ENCODE measurements at places on chromosomes 3 and 15. TPM values are rescaled to one million over a fixed set of nuclear protein-coding genes. Genes with fewer than 3 reads are reported as not detected.

C3orf49 gene
- not detected for total RNA-seq

TLR9 gene
- total RNA-seq = under 0.01 TPM

EFCAB12 gene
- total RNA-seq = 0.09 TPM

IQCH gene
- total RNA-seq = 3.3 TPM
